Inflammatory macrophage treated with lipopolysaccharide for 1 hour (primary cell): ENCODE measurements at places on chromosomes 1 and 21.

- DNase-seq, result no peak
Measured at GRCh38 chr1:230144010-230144614, 77.1 kb downstream of the GALNT2 start.

DNA sequence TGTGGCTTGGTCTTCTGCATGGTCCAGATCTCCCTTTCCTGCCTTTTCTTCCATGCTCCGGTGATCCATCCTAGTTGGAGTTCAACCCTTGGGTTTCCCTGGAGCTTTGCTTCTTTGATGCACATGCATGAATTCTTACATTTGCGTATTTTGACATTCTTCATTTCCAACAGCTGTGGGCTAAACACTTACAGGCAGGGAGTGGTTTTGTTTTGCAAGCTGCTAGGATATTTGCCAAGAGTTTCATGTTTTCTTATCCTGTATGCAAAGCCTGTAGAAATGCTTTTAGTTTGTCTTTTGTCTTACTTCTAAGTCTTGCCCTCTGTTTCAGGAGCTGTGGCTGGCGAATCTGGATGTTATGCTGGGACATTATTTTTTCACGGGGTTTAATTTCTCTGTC is 90.3 kb upstream of the PAXBP1 start:
- no peak for DNase-seq

DNA sequence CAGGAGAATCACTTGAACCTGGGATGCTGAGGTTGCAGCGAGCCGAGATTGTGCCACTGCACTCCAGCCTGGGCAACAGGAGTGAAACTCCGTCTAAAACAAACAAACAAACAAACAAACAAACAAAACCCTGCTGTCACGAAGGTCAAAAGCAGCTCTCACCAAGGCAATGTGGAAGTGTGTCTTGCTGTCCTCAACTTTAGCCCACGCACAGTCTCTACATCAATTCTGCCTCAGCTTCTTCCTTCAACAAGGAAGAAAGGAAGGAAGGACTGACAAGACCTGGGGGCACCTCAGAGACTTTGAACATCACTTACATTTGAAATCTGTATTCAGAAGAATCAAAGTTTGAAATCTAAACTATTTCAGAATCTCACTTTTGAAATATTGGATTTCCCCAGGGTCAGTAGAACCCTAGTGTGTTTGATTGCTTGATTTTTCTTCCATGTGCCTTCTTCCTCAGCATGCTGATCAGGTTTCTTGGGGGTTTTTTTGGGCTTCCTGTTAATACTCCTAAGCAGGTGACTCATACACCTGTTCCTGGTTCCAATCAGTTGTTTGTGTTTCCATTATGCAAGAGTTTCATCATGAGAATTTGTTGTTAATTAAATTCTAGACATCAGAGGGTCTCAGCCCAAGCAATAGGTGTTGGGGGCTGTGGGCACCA is 6.5 kb upstream of the CSTB start:
- DNase-seq, result peak; percentile 81

- no peak for DNase-seq
Measured at GRCh38 chr21:39087238-39088030, 95.8 kb downstream of the PSMG1 start.

GRCh38 chr1:47137198-47137597 is at the start of gene CYP4A22:
Gene CYP4A22 (plus strand): TSS chr1:47137441. CDS start chr1:47137486, 45 bp downstream.
- no peak for DNase-seq
